ENCODE measurements at places on chromosomes 5 and 9.

DNA sequence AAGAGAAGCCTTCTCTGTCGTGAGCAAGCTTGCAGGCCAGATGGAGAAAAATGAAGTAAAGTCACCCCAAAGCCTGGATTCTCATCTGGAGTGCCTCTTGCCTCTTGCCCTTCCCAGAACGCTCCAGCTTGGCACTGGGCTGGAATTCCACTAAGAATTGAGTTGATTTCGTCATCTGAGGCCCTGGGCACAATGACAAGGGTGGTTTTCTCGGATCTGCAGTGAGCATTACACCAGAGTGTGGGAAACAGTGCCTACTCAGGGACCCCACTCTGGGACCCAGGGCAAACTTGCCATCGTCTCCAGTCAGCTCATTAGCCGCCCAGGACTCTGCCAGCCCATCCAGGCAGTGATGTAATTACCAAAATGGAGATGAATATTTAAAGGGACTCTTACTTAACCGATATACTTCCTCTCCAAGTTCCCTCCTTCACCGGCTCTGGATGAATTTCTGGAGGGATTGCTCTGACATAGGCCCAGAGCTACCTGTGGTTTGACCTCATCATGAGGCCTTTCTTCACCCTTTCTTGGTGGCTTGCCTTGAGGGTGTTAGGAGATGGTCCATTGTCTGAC lies 44.7 kb upstream of the LCP2 start:
- DNase-seq = no peak

GRCh38 chr5:156245895-156246294 lies 81.1 kb upstream of the SGCD start:
- no peak for DNase-seq

DNA sequence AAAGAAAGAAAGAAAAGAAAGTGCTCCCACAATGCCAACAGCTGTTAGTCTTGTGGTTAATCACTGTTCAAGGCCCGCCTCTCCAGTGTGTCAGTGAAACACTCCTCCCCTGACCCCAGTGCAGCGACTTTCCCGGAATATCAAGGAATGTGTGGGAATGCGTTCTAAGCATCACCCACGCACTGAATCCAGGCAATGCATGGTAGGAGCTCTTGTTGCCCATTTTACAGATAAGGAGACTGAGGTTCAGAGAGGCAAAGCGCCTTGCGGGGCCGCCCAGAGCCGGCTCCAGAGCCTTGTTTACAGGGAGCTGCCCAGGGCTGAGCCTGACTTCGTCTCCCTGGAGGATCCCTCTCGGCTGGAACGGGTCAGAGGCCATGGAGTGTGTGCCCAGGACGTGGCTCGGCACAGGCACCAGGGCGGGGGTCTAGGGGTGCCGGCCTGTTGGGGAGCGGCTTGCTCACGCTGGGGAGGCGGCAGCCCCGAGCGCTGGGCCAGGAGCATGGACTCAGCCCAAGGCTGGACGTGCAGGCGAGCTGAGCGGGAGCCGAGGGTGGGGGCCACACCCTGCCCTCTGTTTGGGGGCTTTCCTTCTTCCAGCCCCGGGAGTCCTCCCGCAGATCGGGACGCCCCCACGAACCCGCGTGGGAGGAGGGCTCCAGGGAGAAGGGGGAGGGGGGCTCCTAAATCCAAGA lies 823 bp downstream of the ST6GALNAC6 start:
- DNase-seq = peak; percentile 84

DNA sequence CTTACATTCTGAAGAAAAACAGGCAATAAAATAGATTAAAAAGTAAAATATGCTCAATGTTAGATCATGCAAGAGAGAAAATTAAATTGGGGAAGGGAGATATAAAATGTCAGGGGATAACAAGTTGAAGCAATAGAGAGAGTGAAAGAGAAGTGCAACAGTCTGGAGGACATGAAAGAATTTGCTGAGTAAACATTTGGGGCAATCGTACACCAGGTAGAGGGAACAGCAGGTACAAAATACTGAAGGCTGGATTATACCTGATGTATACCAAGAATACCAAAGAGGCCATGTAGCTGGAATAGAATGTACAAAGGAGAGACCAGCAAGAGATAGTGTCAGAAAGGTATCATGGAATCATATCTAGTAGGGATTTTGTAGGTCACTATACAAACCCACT lies 300.8 kb downstream of the DNAH5 start:
- no peak for DNase-seq

GRCh38 chr5:109468288-109468676 lies 58.5 kb upstream of the PJA2 start:
- DNase-seq = no peak

GRCh38 chr9:130707225-130707976 lies 13.8 kb downstream of the EXOSC2 start:
- no peak for DNase-seq

DNA sequence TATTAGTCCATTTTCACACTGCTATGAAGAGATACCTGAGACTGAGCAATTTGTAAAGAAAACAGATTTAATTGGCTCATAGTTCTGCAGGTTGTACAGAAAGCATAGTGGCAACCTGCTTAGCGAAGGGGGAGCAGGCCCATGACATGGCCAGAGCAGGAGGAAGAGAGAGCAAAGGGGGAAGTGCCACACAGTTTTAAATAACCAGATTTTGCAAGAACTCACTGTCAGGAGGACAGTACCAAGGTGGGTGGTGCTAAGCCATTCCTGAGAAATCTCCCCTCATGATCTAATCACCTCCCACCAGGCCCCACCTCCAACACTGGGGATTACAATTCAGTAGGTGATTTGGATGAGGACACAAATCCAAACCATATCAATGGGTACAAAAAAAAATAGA lies 16.8 kb upstream of the PCSK5 start:
- DNase-seq = no peak

DNA sequence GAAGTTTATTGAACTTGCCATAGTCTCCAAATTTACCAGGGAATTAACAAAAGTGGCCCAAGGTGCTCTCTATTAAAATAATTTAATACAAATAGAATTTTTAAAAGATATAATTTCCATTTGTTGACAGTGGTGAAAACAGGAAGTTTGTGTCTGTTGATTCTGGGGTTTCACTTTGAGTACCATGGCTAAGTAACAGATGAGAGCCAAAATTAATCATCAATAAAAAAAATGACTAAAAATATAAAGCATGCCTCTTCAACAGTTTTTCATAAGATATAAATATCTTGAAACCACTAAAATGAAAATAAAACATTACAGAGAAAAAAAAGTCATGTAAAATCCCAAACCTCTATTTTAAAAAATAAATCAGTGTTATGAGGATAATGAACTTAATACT lies 49.8 kb downstream of the SGCD start:
- no peak for DNase-seq

- DNase-seq = no peak
Observed at GRCh38 chr5:152465140-152465539, 60.1 kb upstream of the NMUR2 start.

DNA sequence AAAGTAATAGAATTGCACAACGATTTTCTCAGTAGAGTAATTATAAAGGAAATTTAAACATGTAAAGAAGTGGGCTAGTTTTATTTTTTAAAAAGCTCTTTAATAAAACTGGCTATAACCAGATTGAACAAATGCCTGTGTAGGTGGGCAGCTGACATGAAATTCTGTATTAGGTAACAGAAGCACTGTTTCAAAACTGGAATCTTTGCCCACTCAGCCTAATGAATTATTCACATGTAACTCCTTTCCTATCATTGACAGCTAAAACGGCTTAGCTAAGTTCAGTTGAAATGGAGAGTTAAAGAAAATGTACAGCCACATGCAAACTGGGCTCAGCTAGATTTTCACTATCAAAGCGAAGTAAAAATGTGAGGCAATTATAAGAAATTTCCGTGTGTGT lies 1300.1 kb upstream of the ACO1 start:
- no peak for DNase-seq

DNA sequence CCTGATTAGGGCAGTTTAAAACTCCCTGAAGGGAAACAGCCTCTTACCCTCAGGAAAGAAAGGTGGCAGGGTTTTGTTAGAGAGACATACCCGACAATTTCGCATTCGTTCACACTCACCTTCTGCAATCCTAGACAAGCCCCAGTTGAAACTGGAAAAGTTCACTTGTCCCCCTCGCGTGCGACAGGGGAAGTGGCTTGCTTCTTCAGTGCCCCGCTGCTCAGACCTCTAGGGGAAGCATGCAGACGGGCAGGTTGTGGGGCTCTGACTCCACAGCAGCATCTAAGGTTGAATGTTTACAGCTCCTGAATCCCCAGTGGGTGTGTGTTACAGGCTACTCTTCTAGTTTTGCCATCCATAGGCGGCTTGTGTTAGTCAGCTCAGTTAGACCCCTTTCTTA lies 575.7 kb upstream of the ACO1 start:
- no peak for DNase-seq

DNA sequence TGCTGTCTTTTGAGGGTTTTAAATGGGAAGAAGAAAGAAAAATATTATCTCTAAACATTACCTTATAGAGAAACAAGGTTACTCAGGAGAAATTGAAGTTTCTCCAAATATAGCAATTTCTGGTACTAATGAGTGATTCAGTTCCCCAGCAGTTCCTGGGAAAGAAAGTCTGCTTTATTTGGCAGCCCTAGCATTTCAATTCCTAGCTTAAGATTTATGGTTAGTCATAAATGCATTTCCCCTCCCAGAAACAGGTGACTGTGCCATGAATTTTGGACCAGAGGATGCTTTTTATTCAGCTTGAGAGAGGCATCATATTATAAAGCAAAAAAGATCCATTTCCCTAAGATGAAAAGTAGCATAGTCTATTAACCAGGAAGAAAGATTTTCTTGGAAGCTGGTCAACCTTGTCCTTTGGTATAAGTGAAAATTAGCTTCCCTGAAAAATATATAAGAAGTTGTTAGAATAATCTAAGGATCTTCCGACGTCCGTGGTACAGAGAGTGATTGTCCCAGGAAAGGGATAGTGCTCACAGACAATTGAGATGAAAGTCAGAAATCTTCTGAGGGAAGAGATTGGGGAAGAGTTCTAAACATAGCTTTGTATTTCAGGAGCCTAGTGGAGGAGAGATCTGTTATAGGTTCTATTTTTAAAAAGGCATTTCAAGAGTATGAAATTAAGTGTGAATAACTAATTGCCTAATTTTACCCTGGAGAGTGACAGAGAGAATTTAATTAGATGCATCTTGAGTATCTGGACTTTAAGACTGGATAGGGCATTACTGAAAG lies 164.9 kb downstream of the ESM1 start:
- DNase-seq = no peak

DNA sequence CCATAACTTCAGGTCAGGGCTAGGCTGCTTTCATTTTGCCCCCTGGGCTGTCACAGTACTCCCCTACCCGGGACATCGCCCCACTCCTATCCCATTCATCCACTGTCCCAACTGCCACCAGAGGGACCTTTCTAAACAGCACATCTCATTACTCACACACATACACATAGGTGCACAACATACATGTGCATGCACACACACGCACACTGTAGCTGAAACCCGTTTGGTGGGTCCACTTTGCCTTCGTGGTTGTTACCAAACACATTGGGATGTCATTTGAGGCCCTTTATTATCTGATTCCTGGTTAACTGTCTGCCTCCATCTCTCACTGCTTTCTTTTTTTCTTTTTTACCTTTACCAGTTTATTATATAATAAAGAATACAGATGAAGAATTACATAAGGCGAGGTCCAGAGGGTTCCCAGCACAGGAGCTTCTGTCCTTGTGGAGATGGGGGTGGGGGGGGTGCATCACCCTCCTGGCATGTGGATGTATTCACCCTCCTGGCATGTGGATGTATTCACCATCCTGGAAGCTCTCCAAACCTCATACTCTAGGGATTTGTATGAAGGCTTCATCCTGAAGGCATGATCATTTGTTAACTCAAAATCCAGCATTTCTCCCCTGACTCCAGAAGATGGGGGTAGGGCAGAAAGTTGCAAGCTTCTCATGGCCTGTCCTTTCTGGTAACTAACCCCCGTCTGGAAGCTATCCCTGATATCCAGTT lies 186.0 kb downstream of the GOLPH3 start:
- peak; percentile 88 for DNase-seq

DNA sequence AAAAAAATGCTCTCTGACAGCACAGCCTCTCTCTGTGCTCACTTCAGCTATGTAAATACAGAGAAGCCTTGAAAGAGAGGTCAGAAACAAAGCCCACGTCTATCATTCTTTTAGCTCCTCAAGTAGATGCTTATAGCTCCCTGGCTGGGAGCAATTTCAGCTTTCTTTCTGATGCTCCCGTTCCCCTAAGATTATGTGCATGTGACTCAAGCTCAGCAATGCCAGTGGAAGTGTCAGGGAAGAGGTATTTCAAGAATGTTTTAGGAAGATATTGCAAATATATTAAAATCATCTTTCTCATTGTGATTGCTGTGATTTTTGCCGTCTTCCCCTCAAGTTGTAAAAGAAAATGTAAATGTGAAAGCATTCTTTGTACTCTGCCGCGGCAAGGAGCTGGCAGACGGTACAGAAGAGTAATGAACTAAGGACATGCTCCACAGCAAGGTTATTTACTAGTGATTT lies 1353.7 kb upstream of the ACO1 start:
- DNase-seq = no peak

DNA sequence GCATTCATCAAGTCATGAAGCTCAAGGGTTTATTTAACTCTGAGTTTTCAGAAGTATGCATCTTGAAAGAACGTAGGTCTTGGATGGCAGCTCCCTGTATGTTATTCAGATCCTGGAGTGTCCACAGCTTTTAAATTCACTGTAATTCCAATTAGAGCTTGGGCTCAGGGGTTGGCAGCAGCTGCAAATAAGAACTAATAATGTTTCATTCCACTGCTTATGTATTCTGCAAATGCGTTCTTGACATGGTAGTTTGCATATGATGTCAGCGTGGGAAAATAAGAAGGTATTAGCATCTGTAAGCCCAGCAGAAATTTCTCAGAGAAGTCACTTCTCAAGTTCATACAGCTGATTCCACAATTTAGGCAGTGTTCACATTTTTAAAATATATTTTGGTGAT lies 58.4 kb downstream of the RORB start:
- no peak for DNase-seq

- DNase-seq = no peak
Observed at GRCh38 chr5:146137967-146138403, 32.6 kb upstream of the PLAC8L1 start.

GRCh38 chr5:151295791-151296477 lies 7.6 kb downstream of the SLC36A3 start:
- no peak for DNase-seq

GRCh38 chr9:800591-801150 lies 40.8 kb upstream of the DMRT1 start:
- DNase-seq = no peak

- DNase-seq = no peak
Observed at GRCh38 chr5:89097103-89097502, 214.1 kb upstream of the MEF2C start.

DNA sequence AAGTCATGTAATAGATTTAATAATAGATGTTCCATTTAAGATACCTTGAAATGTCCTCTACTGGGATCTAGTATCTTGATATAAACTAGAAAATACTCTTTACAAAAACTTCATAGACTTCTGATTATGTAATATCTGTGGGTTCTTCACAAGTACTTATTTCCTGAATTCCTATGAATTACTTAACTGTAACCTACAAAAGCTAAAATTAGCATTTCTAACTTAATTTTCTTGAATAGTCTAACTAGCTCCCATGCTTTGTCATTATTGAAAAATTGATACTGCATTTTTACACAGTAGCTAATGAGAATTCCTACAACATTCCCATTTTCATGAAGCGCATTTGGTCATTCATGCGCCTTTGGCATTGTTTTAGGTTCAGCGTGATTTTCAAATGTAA lies 1828.2 kb downstream of the MAT2B start:
- no peak for DNase-seq
